ENCODE measurements at places on chromosomes 6 and 20.

- DNase-seq: no peak
Observed at GRCh38 chr20:53699906-53700305, 106.3 kb upstream of the ZNF217 start.

DNA sequence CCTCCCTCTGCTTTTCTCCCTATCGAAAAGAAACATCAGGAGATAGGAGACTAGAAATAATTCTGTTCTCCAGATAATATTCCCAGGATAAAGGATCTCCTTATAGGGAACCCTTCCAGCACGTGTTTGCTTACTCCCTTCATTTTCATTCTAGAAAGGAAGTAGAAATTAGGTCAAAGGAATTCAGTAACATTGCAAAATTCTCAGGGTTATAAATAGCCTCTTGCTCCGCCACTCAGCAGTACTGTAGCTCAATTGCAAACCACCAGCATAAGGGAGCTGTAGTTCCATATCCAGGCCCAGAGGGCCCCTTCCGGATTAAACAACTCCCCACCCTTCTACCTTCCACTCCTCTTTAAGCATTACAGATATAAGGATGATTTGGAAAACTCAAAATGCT, 6.2 kb downstream of the ELMO2 start:
- no peak for DNase-seq

DNA sequence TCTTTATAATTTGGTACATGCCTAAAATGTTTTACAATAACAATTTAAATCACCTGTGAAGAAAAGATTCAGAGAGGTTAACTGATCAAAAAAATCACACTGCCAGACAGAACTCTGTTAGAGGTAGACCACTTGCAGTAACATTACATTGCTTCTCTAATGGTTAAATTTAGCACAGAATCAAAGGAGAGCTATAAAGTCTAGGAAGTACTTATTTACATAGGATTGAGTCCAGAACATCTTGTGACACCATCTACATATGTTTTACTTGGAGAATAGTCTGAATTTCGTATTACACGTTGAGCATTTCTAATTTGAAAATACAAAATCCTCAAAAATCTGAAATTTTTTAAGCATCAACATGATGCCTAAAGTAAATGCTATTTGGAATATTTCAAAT, 17.2 kb upstream of the TBC1D20 start:
- no peak for DNase-seq

DNA sequence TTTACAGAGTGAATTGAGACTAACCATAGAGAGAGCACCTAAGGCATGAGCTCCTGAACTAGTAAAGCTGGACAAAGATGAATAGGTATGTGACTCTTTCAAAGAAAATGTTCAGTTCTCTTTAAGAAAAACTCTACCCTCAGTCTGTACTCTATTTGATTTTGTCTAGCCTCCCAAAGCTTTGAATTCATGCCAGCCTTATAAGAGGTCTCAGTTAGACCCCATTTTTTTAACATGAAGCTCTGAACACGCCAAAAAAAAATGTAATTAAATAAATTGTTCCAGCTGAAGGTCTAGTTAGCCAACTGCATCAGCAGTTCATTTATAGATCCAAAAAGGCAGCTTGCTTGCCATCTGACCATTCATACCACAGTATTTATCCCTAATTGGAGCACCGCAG, 71.6 kb downstream of the COL9A1 start:
- no peak for DNase-seq

DNA sequence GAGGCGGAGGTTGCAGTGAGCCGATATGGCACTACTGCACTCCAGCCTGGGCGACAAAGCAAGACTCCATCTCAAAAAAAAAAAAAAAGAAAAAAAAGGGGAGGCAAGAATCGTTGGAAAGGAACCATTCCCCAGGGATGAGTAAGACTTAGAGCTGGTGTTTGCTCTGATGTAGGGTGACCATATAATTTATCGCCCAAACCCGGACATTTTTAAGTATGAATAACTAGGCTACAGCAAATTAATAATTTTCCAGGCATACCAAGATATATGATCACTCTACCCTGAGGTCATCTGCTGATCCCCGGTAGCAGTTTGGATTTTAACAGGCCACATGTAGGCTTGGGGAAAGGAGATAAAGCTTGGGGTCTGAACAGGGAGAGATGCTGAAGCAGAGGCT, 260.9 kb downstream of the BTBD9 start:
- no peak for DNase-seq

DNA sequence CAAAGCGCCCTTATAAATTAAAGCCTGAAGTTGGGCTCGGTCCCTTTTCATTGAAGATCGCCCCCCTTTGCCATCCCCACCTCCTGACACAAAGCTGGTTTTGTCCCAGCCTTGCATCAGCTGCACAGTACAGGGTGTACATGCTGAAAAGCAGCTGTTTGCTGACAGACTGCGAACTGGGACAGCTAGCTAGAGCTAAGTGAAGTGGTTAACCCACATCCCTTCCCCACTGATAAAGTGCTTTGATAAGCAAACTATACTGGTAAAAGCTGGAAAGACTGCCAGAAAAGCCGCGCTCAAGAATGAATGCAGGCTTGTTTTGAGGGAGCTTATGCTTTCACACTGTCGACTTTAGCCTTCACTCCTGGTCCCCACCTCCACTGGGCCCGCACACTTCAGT, 207.3 kb downstream of the GMDS start:
- no peak for DNase-seq

GRCh38 chr20:45427236-45428149, 11.6 kb downstream of the PIGT start:
- DNase-seq: no peak

DNA sequence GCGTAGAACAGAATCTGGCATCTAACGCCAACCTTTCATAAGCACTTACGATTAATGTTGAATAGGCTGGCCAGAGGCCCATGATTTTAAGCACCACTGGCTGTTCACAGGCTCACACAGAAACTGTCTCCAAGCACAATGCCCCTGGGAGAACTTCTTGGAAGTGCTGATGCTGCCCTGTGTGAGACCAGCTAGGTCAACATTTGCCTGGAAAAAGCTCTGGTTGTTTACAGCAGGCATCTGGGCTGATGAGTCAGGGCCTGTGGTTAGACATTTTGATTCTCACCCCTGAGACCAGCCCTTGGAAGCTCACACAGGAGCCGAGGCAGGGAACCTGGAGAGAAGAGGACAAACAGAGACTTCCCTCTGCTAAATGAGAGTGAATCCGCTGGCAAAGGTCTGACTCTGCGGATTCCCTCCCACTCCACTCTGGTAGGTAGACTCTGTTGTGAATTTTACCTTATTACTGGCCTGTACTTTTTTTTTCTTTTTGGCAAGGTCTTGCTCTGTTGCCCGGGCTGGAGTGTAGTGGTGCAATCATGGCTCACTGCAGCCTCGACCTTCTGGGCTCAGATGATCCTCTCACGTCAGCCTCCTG, 6.8 kb upstream of the SULF2 start:
- no peak for DNase-seq

DNA sequence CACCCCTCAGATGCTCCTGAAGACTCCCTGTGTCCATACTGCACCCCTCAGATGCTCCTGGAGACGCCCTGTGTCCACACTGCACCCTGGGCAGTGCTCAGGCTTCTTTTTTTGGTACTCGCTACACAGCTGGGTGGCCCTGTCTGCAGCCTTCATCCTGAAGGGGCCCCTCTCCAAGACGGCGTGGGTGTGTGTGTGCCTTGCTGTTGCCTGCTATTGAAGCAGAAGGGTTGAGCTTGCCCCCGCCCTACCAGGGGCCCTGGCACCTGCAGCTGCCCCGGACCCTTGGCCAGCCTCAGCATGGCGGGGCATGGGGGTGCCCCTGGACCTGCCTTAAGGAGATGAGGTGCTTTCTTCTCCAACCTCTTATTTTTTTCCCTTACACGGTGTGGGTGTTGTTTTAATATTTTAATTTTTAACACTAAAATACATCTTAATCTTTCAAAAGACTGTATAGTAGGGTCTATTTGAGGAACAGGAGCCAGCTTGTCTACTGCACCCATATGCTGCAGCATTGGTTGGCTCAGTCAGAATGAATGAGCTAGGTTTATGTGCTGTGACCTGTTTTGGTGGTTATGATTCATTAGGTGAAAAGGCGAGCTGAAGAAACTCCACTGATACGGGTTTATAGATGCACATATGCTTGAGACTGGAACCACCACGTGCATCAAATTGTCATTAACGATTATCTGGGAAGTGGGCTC, 135.9 kb downstream of the AGPAT4 start:
- DNase-seq: no peak

DNA sequence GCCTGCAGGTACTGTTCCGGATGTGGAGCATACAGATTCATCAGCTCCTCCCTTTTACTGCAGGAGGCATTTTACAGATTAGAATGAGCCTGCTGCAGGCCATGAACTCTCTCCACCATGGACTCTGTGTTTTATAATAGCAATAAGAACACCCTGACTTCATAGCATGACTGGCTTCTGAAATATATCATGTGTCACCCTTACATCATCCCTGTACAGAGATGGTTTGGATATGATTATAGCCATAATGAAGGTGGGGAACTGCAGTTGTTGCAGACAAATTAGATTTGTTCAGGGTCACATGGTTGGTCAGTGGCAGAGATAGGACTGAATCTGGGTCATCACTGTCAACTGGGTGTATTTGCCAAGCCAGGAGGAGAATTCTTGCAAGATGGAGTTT, 100.7 kb downstream of the FOXO3 start:
- no peak for DNase-seq

DNA sequence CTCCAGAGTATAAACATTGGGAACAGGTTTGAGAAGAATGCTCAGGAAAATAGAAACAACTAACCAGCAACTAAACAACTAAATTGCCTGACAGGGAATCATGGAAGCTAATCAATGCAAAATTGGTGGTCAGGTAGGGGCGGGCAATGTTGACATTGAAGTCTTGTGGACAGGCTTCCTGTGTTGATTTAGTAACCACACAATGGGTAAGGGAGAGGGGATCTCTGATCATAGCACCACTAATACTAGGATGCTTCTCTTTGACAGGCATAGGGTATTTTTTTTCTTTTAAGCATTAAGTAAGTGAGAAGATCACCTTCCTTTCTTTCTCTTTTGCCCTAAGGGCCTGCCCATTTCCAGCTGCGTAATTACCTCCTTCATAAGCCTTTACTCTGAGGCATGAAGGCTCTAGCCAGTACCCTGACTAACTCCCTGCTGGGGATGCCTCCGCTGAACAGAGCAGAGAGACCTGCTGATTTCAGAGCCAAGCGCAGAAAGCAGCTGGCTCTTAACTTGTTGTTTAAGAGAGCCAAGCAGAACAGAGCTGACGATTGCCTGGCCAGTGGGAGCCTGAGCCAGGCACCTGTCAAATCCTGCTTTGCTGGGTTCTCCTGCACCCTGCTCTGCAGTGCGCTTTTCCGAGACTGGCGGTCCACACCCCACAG, 118.7 kb downstream of the BMP2 start:
- DNase-seq: peak; percentile 53

GRCh38 chr6:5466281-5467136, 205.2 kb downstream of the FARS2 start:
- DNase-seq: no peak

DNA sequence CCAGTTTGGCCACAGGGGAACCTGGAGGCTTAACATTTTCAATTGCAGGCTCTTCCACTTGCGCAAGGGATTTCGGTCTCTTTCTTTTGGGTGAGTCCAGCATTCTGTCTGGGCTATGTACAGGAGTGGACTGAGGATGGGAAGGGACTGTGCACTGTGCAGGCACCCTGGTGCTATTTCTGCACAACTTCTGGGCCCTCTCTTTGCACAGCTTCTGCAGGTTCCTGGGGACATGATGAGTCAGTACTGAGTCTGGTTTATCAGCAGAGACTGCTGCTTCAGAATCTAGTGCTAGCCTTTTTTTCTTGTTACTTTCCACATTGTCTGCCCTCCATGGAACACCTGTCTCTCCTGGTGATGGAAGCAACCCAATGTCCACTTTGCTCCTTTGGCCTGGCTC, 78.5 kb upstream of the ASF1A start:
- no peak for DNase-seq

GRCh38 chr20:62709537-62709905, 885 bp downstream of the NTSR1 start:
- no peak for DNase-seq

- no peak for DNase-seq
Observed at GRCh38 chr6:12359036-12359435, 68.9 kb downstream of the EDN1 start.

GRCh38 chr20:17825252-17825959, 125.6 kb downstream of the BANF2 start:
- no peak for DNase-seq

DNA sequence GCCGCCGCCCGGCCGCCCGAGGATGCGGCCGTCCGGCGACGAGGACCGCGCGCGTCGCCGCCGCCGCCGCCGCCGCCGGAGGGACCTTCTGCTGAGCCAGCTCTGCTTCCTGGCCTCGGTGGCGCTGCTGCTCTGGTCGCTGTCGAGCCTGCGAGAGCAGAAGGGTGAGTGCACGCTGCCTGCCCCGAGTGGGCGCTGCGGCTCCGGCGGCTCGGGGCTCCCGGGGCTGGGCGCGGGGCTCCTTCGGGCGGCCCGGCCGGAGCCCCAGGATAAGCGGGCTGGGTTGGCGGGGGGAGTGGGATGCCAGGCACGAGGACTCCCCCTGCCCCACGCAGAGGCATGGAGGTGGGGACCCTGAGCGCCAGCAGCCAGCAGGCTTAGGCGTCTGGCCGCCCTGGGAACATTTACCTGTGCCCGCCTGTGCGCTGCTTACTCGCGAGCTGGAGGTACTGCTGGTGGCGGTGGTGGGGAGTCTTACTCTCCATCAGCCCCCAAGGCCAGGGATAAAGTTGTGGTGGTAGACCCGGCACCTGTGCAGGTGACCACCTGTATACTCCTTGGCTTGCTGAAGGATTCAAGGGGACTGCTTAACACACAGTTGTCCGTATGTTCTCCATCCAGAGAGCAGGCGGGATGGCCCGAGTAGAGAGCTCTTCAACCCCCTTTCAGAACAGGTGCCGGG, 520 bp downstream of the SLC24A3 start:
- no peak for DNase-seq

- DNase-seq: no peak
Observed at GRCh38 chr20:17314264-17314663, 87.4 kb downstream of the PCSK2 start.

- DNase-seq: no peak
Observed at GRCh38 chr6:23267651-23268050, 698.3 kb downstream of the HDGFL1 start.

- DNase-seq: no peak
Observed at GRCh38 chr20:39829661-39830060, 859.4 kb downstream of the MAFB start.

DNA sequence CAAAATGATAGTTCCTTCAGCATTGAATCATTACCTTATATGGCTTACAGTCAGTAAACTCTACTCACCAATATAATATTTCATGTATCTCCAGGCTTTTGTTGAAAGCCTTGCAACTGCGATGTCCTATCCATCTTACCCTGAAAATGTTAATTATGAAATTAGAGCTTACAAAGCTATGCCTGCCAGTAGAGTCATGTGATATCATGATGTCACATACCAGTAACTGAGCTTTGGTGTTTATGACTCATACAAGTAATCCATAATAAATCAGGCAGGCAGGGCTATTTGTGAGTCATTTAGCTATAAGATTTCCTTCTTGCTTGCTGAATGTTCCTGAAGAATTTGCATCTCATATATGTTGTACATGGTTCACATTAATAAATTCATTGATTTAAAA, 44.9 kb upstream of the FAM83B start:
- no peak for DNase-seq

- DNase-seq: peak; percentile 25
Observed at GRCh38 chr6:21740376-21741124, 147.0 kb downstream of the SOX4 start.

- DNase-seq: no peak
Observed at GRCh38 chr20:40960521-40960956, 68.1 kb upstream of the TOP1 start.

Measured in SHP77 (cell line).